ENCODE measurements at places on chromosomes 16 and 17.

GRCh38 chr17:46950997-46951621, 27.9 kb downstream of the RPRML start:
- no peak for DNase-seq

DNA sequence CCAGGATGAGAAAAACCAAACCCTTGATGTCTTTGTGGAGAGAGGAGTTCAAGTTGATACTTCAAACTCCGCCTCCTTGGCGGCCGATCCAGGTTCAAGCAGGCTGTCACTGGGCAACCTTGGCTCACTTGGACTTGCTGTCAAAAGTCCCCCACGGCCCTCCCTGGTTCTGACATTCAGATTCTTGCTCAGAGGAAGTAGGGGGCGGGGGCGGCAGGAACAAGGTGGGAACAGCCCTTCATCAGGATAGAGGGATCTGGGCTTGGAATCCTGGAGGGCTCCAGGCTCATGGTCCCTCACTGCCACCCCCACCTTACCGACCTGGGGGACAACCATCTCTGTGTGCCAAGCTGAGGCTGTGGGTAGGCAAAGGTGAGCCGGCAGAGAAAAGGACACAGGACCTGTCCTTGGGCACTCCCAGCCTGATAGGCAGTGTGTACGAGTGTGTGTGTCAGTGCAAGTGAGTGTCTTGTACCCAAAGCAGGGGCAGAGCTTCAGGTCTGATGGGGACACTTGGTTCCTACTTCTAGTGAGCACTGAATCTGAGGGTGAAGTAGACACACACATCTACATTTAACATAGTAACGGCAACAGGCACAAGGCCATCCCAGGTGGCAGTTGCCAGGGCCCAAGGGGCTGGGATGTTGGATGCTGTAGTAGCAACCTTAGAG, 6.6 kb upstream of the TSPOAP1 start:
- no peak for DNase-seq

DNA sequence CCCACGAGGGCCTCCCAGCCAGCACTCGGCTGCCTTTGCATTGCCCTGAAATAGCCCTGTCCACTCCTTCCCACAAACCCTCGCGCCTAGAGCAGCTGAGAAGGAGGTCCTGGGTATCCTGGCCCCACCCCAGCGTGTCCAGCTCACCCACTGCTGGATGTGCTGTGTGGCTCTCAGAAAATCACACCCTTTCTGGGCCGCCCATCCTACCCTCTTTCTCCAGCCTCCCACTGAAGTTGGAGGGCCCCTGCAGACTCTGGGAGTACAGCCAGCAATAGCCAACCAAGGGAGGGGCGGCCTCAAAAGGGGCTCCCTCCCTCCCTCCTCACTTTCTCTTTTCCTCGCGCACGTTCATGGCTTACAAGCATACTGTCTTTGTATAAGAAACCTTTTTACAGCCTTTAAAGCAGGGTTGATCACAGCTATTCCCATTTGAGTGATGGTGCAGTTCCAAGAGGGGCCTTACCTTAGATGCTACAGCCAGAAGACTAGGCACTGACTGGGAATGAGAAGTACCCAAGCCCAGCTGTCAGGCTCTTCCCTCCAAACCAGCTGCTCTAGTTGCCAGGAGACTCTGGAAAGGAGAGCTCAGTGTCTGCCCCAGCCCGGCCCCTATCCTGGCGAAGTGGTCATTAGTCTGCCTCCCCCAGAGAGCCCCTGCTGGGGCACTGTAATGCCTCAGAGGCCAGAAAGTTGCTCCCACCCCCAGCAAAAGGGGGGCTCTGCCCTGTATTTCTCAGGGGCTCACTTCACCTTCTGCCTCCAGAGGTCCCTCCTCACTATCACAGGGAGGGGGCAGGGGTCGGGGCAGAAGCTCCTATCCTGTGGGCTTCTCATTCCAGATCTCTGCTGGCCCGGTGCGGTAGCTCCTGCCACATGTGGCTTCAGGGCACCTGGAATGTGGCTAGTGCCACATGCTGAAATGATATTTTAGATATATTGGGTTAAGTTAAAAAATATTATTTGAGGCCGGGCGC, 38.1 kb downstream of the DCAKD start:
- no peak for DNase-seq

- DNase-seq, result no peak
These were observed 4.9 kb downstream of the JPH3 start for GRCh38 chr16:87607223-87607622.
